ENCODE measurements at places on chromosomes 7 and 10.

- no peak for DNase-seq
These were observed 188.7 kb downstream of the EMX2 start for GRCh38 chr10:117731121-117731791.

GRCh38 chr10:62632071-62632809 is 172.3 kb upstream of the ADO start:
- DNase-seq, result peak; percentile 31

DNA sequence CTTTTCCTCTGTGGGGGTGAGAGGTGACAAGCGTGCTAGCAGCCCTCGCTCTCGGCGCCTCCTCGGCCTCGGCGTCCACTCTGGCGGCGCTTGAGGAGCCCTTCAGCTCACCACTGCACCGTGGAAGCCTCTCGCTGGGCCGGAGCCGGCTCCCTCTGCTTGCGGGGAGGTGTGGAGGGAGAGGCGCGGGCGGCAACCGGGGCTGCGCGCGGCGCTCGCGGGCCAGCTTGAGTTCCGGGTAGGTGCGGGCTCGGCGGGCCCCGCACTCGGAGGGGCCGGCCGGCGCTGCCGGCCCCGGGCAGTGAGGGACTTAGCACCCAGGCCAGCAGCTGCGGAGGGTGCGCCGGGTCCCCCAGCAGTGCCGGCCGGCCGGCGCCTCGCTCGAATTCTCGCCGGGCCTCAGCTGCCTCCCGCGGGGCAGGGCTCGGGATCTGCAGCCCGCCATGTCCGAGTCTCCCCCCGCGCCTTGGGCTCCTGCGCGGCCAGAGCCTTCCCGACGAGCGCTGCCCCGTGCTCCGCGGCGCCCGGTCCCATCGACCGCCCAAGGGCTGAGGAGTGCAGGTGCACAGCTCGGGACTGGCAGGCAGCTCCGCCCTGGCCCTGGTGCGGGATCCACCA is 352.8 kb upstream of the PODXL start:
- DNase-seq, result no peak

DNA sequence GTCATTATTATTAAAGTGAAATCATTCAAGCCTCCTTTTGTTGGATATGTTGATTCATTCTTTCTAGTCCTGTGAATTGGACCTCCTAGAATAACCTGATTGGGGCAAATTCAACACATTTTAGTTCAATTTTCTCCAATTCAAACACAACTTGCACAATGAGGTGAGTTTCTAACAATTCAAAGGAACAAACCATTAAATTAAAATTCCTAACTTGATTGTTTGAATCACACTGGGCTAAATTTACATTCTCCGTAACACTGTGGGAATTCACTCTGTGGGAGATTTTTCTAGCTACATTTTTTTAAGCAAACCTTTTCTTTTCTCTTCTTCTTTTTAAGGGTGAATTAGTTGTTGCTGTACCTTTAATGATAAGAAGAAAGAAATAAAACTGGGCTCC is 68.3 kb upstream of the CABCOCO1 start:
- no peak for DNase-seq

GRCh38 chr7:152683297-152683696 is 7.4 kb upstream of the XRCC2 start:
- DNase-seq, result no peak

- DNase-seq, result peak; percentile 5
These were observed 140.8 kb upstream of the FAM20C start for GRCh38 chr7:51456-52068.

- no peak for DNase-seq
These were observed 48.8 kb upstream of the ZNF680 start for GRCh38 chr7:64611717-64612116.

GRCh38 chr7:44383566-44383965 is 58.2 kb upstream of the CAMK2B start:
- no peak for DNase-seq

- DNase-seq, result no peak
These were observed 44.5 kb upstream of the MNX1 start for GRCh38 chr7:157054927-157055326.

DNA sequence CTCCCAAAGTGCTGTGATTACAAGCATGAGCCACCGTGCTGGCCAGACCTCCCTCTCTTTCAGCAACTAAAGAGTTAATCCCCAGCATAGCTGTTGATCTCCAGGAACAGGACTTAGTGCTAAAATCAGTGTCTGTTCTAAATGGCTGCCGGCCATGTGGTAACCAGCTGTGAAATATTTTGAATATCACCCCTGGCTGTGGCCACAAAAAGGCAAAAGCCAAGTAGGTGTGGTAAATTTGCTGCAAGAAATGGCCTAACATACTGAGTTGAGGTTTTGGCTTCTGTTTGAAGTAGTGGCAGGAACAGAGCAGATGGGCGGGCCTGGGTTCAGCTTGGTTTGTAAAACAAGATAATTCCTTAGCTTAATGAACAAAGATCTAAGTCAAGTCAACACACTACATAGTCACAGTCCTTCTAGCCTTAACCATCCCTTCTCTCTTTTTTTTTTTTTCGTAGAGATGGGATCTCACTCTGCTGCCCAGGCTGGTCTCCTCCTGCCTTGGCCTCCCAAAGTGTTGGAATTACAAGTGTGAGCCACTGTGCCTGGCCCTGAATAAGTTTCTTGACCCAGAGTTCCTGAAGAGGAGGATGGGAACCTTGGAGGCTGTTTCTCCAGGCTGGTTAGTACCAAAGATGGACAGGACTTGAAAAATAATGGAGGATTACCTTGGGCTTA is 22.7 kb upstream of the AGFG2 start:
- DNase-seq, result peak; percentile 31

DNA sequence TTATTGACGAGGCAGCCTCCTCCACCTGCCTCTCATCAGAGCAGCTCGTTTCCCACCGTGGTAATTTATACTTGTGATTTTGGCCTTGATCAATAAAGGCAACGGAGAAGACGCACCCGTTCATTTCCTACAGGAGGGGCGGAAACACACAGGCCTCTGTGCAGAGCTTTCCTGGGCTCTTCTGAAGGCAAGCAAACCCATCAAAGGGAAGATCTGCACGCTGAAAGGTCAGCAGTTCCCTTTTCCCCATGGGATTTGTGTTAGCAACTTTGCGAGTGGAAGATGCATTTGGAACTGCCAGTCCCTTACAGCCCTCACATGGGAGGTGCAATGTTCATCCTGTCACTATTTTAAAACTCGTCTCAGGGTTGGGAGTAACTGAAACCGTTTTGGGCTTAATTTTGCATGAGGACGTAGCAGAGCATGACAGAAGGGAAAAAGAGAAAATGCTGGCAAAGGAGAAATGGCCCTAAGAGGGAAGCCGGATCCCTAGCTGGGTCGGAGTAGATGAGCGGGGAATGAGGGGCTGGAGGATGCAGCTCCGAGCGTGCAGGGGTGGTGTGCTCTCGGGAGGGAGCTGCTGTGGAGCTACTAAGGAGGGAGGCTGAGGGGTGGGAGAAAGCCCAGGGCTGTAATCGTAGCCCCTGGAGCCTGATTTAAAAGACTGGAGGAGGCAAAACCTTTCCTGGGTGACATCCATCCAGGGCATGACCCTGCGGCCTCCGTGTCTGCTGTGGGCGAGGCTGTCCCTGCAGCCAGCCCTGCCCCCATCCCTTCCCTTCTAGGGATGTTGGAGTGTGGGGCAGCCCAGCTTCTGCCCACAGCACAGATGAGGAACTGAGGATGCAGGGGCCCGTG is 111.1 kb upstream of the FAM20C start:
- DNase-seq, result no peak

DNA sequence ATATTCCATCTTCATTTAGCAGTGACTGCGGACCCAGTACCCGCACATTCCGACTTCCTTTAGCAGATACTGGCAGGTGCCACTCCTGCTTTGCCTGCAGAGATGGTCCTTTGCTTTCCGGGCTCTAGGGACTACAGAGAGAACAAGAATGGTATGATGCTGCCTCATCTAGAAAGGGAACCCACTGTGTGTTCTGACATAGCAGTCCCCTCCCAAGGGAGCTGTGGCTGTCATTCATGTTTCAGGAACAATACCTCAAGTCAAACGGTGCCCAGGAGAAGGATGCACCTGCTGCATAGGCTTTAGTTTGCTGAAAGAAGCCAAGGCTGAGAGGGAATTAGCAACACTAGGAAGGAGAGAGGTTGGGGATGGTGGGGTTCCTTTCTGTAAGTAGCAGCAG is 15.9 kb upstream of the TMEM72 start:
- DNase-seq, result no peak

DNA sequence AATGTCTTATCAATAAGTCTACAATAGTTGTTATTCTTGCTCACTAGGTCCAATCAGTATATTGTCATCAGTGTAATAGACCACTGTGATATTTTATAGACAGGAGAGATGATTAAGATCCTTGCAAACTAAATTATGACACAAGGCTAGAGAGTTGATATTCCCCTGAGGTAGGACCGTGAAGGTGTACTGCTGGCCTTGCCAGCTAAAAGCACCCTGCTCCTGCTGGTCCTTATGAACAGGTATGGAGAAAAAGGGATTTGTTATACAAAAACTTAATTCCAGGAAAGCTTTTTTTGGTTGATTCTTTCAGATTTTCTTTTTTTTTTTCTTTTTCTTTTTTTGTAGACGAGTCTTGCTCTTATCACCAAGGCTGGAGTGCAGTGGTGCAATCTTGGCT is 16.8 kb upstream of the TMEM213 start:
- no peak for DNase-seq

DNA sequence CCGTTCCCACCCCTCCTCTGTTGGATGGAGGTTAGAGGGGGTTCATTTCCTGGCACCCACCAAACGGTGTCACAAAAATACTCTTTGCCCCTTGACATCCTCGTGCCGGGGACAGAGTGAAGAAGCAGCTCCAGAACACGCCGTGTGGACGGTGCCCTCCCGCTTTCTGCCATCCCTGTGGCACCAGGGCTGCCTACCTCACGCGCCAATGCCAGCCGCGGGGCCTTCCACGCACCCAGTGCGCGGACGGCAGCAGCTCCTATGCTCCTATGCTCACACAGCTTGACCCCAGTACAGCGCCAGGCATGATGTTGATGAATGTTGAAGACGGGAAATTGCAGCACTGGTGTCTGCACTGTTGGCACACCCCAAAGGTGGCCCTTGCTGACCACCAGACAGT is 507.2 kb upstream of the FOXK1 start:
- DNase-seq, result no peak

- DNase-seq, result peak; percentile 69
These were observed 781 bp upstream of the GRM8 start for GRCh38 chr7:127253281-127254162.

DNA sequence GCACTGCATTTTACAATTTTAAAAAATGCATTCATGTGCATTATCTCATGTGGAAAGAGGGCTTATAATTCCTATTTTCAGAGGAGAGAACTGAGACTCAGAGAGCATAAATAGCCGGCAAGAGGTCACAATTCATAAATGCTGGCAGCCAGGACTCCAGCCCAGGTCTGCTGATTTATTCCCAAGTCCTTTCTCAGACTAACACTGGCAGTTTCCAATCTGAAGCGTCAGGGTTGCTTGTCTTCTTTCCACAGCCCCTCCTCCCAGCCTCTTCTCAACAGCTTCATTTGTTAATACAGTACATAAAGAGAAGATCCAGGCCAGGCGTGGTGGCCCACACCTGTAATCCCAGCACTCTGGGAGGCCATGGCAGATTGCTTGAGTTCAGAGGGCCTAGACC is 108.9 kb downstream of the PARD3 start:
- no peak for DNase-seq

DNA sequence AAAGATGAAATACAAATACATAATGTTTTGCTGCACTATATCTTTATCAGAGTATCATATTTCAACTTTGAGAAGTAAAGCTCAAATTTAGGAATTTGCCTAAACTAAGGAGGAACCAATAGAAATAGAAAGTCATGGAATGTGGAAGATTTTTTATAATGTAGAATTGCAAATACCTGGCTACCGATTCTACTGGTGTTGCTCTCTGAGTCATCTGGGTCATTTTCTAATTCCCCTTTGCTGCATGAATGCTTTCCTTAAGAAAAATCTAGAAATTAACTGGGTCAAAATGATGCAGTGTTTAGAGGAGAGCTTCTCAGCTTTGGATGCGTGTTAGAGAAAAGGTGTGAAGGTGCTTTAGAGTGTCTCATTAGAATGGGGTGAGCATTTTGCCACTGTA is 568.9 kb upstream of the ANKRD30A start:
- DNase-seq, result no peak

GRCh38 chr10:3472287-3473051 is 299.9 kb upstream of the PITRM1 start:
- no peak for DNase-seq

GRCh38 chr10:51879238-51879637 is 179.8 kb upstream of the CSTF2T start:
- peak; percentile 4 for DNase-seq

DNA sequence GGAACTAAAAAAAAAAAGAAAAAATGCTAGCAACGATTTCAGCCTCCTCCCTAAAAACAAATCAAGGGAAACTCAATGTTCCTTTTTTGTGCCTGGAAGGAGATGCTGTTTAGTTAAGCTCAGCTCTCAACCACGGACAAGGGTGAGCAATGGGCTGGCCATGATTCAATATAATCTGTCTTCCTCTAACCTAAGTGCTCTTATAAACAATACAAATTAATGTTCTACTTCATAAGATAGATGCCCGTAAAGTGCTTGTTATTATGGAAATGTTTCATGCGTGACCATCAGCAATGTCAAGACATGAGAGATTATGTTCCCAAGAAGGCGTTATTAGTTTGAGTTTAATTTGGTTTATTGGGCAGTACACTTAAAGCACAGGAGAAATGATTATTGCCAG is 320.3 kb downstream of the SFMBT2 start:
- DNase-seq, result no peak

DNA sequence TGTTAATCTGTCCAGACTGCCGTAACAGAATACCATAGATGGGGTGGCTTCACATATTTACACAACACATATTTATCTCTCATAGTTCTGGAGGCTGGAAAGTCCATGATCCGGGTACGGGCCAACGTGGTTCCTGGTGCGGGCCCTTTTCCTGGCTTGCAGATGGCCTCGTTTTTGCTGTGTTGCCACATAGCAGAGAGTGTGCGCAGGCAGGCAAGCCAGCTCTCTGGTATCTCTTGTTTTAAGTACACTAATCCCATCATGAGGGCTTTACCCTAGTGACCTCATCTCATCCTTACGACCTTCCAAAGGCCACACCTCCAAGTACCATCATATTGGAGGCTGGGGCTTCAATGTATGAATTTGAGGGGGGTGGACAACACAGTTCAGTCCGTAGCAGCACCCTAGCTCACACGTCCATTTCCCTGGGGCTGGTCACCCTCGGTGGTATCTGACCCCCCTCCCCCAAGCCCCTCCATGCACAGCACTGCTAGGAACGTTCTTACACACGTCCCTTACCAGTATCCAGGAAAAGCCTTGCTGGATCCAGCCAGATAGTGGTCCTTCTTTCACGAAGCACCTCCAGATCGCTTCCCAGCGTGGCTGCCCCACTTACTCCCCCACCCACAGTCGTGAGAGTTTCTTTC is 21.5 kb downstream of the CUX1 start:
- no peak for DNase-seq

DNA sequence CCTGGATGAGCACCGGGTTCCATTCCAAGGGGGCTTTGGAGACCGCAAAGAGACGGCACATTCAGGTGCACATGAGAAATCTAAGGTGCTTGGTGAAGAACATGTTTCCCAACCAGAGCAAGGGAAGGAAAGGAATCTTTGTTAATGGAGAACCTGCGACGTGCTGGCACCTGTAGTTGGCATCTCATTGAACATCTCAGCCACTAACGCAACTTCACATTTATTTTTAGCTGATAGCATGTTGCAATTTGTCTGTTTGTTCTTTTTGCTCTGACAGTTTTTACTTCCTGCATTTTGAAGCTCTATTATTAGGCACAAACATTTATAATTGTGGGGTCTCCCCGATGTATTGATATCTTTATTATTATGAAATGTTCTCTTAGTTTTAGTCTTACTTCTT is 316.7 kb downstream of the TCERG1L start:
- DNase-seq, result no peak

- DNase-seq, result no peak
These were observed 285.6 kb downstream of the HGF start for GRCh38 chr7:81484261-81484660.

- no peak for DNase-seq
These were observed 162.2 kb downstream of the LRRTM3 start for GRCh38 chr10:67088036-67088435.

Measured in stimulated activated CD4-positive, alpha-beta T cell treated with anti-CD3 and anti-CD28 coated beads, Interleukin-2, amount 100 ng/mL, for 24 hours (primary cell).